ENCODE measurements at places on chromosomes 5 and 9.

DNA sequence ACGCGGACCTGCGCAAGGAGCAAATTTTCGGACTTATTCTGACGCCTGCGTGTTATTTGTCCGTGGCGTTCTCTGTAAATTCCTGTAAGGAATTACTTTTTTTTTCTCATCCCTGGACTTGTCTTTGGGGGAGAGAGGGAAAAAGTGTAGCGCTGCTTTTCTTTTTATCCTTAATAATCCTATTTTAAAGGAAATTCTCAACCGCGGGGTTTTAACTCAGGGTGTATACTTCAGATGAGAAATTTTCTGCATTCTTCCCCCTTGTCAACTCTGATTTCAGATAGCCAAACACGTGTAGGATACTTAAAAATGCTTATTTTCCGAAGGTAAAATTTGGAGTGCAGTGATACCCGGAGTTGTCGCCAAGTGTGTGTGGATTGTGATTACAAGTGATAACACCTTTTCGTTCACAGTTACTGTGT, 853 bp downstream of the DCP2 start:
- DNase-seq: no peak

GRCh38 chr5:139924294-139925215, 118.5 kb downstream of the NRG2 start:
- DNase-seq: no peak

DNA sequence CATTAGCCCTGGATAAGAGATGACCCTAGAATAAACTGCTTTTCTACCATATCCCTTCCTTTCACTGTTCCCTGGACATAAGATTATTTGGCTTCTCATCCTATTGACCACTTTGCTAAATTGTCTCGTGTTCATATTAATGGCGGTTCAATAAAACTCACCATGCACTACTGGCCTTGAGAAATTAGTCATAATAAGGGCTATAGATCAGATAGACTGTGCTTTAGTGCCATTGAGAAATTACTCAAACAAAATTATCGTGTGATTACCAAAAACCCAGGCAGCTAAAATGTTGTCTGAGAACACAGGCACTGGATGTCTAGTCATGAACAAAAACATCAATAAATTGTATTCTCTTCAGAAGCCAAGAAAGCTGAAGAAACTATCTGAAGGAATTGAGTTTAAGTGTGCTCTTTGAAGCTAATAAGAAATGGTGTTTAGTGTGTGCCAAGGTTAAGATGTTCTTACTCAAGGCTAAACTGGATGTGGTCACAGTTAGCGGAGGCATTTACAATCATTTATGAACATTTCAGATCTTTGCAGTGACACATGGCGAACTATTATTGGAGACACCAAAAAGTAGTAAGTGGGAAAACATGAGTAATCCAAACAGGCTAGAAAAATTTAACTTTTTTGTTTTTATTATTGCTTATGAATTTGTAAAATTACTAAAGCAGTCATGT, 460.4 kb upstream of the RORB start:
- DNase-seq: no peak

DNA sequence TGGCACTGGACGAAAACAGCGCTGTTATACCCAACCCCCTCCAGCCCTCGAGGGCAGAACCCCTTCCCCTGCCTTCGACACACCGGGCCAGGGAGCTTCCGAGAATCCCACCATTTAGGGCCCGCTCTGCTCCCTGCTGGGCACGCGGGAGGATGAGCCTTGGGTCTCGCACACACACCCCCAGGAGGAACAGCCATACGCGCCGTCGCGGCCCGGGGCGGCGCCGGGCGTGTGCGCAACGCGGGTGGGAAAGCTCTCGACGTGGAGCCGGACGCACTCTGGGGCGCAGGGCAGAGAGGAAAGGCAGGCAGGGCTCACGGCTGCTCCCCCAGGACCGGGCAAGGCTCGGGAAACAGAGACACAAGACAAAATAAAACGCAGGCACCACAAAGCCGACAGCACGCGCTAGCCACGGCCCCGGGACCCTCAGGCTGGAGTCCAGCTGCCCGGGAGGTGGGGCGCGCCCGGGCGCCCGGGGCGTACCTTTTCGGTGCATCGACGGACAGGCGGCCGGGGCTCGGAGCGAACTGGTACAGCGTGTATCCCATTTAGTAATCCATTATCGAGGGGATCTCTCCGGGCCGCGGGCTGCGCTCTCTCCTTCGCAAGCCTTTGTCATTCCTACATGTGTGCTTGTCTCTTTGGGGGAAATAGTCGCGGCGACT, 789 bp downstream of the SEMA6A start:
- no peak for DNase-seq

GRCh38 chr9:26863074-26863473, 29.5 kb downstream of the CAAP1 start:
- no peak for DNase-seq

GRCh38 chr5:107687404-107687803, 16.7 kb upstream of the EFNA5 start:
- no peak for DNase-seq

- no peak for DNase-seq
Measured at GRCh38 chr9:101047848-101048397, 19.4 kb downstream of the PLPPR1 start.

GRCh38 chr9:4027606-4028005, 272.3 kb downstream of the GLIS3 start:
- no peak for DNase-seq

- no peak for DNase-seq
Measured at GRCh38 chr9:137758067-137758466, 119.5 kb upstream of the CACNA1B start.

GRCh38 chr9:94010980-94011533, 55.9 kb upstream of the BARX1 start:
- no peak for DNase-seq

GRCh38 chr9:35847792-35848572, 19.0 kb downstream of the TMEM8B start:
- DNase-seq: peak; percentile 75

DNA sequence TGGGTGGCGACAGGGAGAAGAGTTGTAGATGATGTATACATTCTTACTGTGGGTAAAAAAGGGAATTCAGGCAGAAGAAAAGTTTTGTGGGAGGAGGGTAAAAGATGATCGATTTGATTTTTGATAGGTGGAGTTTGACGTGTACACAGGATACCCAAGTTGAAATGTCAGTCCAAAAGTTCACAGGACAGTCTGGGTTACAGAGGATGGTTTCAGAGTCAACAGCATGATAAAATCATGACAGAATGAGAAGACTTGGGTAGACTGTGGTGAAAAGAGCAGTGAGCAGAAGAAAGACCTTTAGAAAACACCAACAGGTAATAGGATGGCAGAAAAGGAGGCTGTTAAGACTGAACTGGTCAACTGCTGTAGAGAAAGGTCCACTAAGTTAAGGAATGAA, 72.2 kb upstream of the FRRS1L start:
- DNase-seq: no peak

DNA sequence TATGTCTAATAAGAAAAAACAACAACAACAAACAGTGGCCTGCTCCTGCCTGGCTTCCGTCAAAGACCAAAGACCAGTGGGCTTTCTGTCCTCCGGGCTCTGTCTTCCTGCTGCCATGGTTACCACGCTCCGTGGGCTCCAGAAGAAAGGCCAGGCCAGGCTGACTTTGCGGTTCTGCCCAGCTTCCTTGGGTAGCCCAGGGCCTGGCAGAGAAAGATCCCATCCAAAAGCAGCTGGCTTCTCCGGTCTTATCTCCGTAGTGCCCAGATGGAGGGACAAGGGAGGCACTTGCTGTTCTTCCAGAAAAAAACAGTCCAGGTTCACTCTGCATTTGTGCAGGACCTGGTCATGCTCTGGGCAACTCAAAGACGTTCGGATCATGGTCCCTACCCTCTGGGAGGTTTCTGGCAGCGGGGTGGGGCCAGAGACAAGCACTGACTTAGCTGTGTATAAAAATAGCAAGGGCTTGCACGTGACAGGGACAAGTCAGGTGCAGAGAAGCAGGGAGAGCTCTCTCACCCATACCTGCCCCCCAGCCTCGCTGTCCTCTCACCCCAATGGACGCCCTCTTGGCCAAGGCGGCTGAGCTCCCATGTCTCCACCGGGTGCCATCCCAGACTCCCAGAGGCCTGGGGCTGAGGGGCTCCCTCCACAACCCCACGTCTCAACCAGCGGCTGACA, 212.2 kb downstream of the C9orf50 start:
- no peak for DNase-seq

- DNase-seq: no peak
Measured at GRCh38 chr5:175321927-175322532, 122.0 kb downstream of the DRD1 start.

DNA sequence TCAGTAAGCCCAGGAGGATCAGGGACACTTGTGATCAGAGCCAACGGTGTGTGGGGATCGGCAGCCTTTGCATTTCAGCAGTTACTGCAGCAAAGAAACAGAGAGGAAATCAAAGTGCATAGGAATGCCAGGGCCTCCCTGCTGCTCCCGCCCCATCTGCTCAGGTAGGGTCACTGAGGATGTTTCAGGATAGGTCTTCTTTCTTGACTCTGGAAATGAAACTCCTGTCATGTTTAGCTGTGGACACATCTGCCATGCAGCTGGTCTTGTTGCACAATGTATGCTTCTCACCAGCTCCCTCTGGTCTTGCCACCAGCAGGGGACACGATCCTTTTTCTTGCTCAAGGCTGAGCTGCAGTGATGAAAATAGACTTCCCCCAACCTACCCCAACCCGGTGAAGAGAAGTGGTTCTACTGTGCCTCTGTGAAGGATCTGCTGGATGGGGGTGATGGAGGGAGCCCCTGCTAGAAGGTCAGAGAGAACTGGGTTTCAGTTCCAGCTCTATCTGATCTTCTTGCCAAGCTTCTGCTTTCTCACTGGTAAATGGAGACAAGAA, 185.2 kb upstream of the KLF4 start:
- no peak for DNase-seq

DNA sequence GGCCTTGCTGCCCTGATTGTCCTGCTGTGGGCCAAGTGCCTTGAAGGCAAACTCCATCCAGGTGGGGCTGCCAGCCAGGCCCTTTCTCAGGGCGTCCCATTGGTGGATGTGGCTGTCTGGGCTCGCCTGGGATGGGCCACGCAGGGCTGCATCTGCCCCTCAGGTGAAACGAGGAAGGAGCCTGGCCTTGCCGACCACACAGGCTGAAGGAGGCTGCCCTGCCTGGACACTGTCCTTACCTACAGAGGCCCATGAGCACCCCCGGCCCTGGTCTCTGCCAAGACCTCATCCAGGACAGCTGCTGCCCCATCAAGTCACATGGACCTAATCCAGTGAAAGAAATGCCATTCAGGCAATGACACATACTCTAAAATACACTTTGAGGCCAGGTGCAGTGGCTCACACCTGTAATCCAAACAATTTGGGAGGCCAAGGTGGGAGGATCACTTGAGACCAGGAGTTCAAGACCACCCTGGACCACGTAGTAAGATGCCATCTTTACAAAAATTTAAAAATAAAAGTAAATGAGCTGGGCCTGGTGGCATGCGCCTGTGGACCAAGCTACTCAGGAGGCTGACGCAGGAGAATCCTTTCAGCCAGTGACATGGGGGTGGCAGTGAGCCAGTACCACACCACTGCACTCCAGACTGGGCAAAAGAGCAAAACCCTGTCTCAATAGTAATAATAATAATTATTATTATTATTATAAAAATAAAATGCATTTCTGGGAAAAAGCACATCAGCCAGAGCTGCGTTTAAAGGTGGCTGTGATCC, 33.9 kb downstream of the PNPLA7 start:
- no peak for DNase-seq

GRCh38 chr5:172533399-172534228, 79.3 kb upstream of the SH3PXD2B start:
- no peak for DNase-seq

GRCh38 chr5:173716058-173716682, 99.7 kb upstream of the BOD1 start:
- DNase-seq: no peak

- no peak for DNase-seq
Measured at GRCh38 chr9:91354881-91355280, 6.8 kb downstream of the AUH start.

- peak; percentile 15 for DNase-seq
Measured at GRCh38 chr5:155728146-155728856, 598.7 kb upstream of the SGCD start.

- no peak for DNase-seq
Measured at GRCh38 chr9:135939351-135940265, 21.6 kb downstream of the UBAC1 start.

DNA sequence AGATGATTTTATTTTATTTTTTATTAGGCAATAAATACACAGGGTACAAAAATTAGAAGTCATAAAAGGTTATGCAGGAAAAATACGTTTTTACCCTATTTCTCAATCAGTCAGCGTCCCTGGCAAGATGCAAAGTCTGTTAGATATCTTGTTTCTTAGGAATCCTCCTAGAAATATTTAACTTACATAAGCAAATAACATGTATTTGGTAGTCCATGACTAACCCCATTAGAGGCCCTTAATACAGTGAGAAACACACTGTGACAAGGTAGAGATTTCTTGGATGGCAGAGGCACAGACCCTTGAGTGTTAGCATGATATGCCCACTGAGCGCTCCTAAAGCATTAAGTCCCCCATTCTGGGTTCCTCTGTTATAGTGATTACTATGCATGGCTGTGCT, 121.2 kb upstream of the ADAMTSL1 start:
- no peak for DNase-seq

- DNase-seq: no peak
Measured at GRCh38 chr5:123262216-123262823, 160.9 kb downstream of the CEP120 start.

DNA sequence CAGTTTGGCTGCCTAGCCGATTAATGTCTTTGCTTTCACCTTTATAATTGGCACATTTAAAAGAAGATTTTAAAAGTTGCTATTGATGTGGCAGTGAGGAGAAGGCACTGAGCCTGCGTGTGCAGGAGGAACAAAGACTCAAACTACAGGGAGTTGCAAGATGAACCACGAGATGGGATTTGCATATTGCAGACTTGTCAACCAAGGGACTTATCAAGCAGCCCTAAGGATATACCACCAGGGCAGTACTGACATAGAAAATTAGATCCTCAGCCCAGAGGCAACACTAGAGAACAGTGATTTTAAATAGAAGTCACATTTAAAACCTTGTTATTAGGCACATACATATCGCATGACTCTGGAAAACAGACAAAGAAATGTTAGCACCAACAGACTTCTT, 342.6 kb downstream of the GLIS3 start:
- no peak for DNase-seq

DNA sequence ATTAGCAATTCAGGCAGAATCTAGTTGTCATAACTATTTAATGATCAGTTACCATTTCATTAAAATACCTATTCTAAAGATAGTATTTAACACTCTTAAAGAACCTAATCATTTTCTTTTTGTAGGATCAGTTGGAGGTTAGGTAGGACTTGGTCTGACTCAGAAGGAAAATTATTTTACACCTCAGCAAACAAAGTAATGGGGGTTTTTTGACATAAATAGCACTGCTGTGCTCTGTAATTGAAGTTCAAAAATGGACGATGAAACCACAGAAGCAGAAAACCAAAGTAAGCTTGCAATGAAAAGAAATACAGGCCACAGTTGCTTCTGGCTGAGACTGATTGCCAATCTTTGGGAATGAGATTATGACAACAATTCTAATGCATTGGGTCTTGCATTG, 187.0 kb upstream of the TRPM3 start:
- no peak for DNase-seq

GRCh38 chr5:168005093-168005492, 286.4 kb upstream of the WWC1 start:
- DNase-seq: no peak

Measured in GM04503 (cell line).